ENCODE measurements at places on chromosomes 7 and 10.

GRCh38 chr7:106326594-106327537, 42.1 kb upstream of the NAMPT start:
- no peak for DNase-seq

DNA sequence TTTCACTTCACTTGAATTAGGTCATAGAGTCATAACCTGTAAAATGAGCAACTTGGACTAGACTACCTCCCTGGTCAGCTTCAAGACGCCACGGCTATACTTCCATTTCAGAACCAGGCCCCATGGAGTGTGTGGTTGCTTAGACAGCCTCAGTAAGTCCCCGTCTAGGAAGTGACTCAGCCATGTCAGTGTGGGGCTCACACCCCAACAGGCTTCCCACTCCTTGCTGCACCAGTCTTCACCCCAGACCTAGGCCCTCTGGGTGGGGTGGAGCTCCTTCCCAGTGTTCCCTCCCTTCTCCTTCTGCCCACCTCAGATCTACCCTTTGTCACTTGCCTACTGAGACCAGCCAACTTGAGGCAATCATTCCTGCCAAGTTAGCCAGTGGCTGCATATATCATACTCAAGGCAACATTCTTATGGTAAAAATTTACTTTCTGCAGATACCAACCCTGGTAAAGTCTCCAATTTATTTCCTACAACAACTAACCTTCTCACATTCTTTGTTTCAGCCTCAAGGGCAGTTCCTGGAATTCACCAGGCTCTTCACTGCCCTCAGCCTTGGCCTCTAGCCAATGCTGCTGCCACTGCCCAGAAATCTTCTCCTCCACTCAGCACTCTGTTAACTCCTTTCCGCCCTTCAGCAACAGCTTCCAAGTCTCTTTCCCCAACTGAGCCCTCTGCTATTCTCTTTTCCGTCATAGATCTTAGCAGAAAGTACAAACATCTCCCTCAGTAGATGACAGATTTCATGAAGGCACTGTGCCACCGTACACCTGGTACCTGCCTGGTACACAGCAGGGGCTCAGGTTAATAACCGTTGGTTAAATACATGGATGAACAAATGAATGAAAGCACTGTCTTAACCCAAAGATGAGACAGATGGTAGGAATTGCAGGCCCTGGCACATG, 31.3 kb upstream of the ZNRF2 start:
- DNase-seq = no peak

GRCh38 chr7:109772161-109772560, 1202.5 kb downstream of the DNAJB9 start:
- DNase-seq = no peak

DNA sequence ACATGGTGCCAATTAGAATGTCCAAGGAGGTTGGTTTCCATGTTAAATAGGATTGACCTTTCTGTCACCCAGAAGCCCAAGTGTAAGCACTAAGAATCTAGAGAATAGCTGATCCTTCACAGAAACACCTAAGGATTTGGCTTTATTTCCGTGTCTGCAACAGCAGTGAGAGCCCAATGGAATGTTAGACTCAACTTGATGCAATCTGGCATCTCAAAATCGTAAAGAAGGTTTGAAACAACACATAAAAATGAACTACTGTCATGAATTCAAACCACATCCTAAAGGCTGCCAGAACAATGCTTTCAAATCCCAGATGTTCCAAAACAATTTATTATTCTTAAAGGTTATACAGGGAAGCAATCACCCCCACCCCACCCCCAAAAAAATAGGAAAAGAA, 18.6 kb downstream of the PPP1R3C start:
- no peak for DNase-seq

DNA sequence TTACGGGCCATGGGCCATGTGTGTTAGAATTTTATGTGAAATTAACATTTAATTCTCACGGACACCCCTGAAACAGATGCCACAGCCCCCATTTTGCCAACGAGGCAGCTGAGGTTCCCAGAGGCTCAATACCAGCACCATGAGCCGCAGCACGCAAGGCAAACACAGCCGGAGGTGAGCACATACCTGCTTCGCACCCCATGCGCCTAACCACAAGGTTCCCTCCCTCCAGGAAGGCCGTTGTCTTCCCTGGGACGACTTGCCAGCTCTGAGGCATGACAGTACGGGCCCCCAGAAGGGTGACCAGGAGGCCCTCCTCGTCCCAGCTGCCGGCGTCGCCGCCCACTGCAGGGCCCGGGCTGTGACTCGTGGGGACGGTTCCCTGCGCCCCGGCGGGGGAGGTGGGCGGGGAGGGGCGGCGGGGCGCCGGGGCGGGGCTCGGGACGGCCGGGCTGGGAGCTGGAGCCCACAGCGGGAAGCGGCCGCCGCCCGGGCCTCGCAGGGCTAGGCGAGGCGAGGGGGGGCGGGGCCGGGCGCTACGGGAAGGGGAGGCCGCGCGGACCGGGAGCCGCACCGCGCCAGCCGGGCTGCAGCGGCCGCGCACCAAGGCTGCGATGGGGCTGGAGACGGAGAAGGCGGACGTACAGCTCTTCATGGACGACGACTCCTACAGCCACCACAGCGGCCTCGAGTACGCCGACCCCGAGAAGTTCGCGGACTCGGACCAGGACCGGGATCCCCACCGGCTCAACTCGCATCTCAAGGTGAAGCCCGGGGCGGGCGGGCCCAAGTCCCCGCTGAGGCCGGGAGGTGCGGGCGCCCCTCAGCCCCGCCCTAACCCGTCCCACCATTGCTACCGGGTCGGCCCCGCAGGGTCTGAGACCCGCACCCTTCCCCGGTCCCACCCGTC, at the start of gene CAV2:
Gene CAV2, plus strand, starts transcription at position 571 of the 910 bp plus-strand sequence. Its CDS starts 44 bp downstream, at position 615.
- DNase-seq = no peak

DNA sequence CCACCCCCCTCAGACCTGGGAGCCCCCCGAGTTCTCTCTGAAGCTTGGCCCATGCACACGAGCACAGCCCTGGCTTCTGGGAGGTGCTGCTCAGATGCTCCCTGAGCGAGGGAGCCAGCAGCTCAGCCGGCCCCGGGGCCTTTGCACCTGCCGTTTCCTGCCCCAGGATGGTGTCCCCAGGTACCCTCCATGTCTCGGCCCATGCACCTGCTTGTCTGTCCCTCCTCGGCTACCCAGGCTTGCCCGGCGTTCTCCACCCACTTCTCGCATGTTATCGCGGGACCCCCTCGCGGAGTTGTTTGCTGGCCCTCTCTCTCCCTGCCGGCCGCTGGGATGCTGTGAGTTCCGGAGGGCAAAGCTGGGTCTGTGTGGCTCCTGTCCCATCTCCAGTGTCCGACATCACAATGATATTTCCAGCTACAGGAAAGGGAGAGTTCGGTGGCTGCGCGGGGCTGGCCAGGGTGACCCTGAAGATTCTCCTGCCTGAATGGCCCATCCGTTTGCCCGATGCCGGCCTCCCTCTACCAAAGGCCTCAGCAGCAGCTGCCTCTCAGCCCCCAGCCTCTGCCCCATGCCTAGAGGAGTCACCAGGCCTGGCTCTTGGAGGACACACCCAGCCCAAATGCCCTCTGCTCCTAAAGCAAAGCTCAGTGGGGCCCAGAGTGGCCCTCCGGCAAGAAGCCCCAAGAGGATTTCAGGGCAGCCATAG, 12.2 kb upstream of the LFNG start:
- DNase-seq = no peak

DNA sequence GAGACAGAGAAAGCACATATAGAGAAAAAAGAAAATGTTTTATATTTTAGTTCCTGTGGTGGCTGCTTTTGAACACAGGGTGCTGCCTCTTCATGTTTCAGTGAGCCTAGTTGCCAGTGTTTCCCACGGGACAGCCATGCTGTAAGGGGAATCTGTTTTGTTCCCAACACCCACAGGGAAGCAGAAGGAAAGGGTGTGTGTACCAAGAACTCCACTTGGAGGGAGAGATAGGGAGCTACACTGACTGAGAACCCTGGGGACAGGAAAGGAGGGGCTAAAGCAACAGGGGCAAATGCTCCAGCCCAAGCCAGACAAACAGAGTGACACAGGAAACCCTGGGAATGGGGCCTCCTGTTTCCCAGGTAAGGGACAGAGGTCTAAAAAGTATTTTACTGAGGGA, 40.2 kb downstream of the FRMPD2 start:
- no peak for DNase-seq

GRCh38 chr10:125076891-125077541, 83.3 kb downstream of the CTBP2 start:
- DNase-seq = peak; percentile 91

DNA sequence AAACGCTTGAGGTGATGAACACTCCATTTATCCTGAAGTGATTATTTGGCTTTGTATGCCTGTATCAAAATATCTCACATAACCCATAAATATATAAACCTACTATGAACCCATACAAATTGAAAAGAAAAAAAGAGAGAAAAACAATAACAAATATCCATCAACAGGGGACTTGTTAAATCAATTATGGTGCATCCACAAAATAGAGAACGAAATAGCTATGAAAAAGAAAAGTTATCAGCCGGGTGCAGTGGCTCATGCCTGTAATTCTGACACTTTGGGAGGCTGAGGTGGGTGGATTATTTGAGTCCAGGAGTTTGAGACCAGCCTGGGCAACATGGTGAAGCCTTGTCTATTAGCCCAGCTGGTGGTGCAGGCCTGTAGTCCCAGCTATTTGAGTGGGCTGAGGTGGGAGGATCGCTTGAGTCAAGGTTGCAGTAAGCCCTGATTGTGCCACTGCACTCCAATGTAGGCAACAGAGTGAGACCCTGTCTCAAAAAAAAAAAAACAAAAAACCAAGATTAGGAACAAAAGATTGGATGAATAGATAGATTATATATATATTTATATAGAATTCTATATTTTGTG, 30.6 kb upstream of the IFRD1 start:
- no peak for DNase-seq

GRCh38 chr10:57798830-57799229, 468.9 kb downstream of the IPMK start:
- DNase-seq = no peak

- DNase-seq = no peak
Measured at GRCh38 chr7:79495544-79496272, 42.2 kb upstream of the MAGI2 start.

- no peak for DNase-seq
Measured at GRCh38 chr7:44980393-44981034, 1.7 kb upstream of the MYO1G start.

DNA sequence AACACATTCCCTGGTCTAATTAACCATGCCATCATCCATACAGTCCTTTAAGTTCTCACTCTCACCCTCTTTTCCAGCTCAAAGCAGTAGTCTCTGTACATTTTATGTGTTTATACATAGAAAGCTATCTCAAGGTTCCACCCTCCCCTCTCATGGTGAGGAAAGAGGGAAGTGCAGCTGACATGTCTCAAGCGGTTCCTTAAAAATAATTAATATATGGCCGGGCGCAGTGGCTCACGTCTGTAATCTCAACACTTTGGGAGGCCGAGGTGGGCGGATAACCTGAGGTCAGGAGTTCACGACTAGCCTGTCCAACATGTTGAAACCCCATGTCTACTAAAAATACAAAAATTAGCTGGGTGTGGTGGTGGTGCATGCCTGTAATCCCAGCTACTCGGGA, 36.7 kb downstream of the ZC3HAV1 start:
- DNase-seq = no peak

DNA sequence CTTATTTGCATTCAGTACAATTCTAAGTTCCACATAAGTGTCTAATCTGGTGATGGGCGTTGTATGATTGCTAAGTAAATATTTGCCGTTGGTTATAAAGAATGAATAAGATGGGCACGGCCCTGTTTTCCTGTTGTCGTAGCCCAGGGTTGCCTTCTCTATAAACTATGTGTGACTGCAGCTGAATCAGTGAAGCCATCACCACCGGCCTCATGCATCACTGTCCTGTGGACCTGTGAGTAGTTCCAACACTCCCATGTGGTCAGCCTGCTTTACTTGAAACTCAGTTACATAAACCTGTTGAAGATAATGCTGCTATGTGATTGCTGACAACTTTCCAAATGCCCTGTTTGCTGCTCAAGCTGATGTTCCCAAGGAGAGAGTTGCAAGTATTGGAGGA, 21.6 kb upstream of the KLF6 start:
- peak; percentile 91 for DNase-seq

- DNase-seq = no peak
Measured at GRCh38 chr7:57425969-57426628, 23.9 kb upstream of the ZNF716 start.

GRCh38 chr10:63343476-63343875, 122.3 kb downstream of the JMJD1C start:
- no peak for DNase-seq

GRCh38 chr10:930625-931325, 730 bp downstream of the LARP4B start:
- DNase-seq = no peak

- no peak for DNase-seq
Measured at GRCh38 chr7:158506626-158507025, 81.0 kb downstream of the PTPRN2 start.

DNA sequence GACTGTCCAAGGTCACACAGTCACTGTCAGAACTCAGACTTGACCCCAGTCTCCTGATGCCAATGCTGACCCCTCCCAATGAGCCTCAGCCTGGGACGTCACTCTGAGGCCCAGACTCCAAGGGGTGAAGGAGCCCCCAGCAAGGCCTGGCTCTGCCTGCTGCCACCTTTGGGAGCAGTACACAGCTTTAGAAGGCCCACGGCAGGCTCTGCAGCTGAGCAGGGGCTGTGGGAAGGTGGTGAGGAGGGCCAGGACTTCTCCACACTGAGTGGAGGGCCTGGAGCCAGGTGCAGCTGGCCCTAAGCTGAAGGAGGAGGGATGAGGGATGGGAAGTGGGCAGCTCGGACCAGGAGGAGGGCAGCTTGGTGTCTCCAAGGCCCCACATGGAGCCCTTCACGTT, 23.9 kb upstream of the ZMIZ1 start:
- DNase-seq = no peak

DNA sequence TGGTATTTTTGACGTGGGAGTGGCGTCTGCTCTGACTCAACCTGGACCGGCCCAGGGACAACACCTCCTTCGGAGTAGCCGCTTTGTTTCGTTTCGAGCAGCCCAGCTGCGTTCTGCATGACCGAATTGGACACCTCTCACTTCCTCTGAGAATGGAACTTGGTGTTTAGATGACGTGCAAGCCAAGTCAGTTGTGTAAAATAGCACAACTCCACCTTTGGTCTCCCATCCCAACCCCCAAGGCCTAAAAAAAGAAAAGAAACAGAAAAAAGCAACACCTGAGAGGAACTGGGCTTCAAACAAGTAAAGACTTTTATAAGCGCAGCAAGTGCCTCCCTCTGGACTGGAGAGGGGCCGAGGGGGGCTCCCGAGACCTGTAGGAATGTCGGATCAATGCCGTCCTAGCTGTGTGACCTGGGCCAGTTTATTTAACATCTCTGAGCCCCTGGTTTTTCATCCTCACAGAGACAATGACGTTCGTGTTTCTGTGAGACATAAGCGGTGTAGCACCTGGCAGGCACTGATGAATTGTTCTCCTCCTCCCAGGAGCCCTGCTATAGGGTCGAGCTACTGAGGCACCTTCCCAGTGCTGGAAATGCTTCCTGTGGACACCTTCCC, 52.0 kb upstream of the SMNDC1 start:
- DNase-seq = no peak

GRCh38 chr7:111825046-111825445, 262.8 kb upstream of the IMMP2L start:
- DNase-seq = no peak
